ENCODE measurements at places on chromosomes 2 and 18. TPM values are rescaled to one million over a fixed set of nuclear protein-coding genes. Genes with fewer than 3 reads are reported as not detected.

The GCG gene
- not detected for total RNA-seq

The AFF3 gene
- total RNA-seq, result 69.8 TPM

The PLCL1 gene
- total RNA-seq, result 13.0 TPM

The MYO7B gene
- 0.27 TPM for total RNA-seq

The CRYGD gene
- total RNA-seq, result 1.9 TPM
